ENCODE measurements at places on chromosomes 1 and 21. TPM values are rescaled to one million over a fixed set of nuclear protein-coding genes. Genes with fewer than 3 reads are reported as not detected.

- no peak for DNase-seq
These were observed 34.0 kb downstream of the PUM1 start for GRCh38 chr1:31031330-31032143.

Gene INSRR
- 0.06 TPM for total RNA-seq

Gene FAM110D
- total RNA-seq, result not detected

Gene C1QTNF12
- 3.3 TPM for total RNA-seq

- no peak for DNase-seq
These were observed 53.5 kb downstream of the FAAP20 start for GRCh38 chr1:2141025-2141424.

Gene LRRC53
- not detected for total RNA-seq

Gene LIPI
- not detected for total RNA-seq

Gene A3GALT2
- total RNA-seq, result not detected

DNA sequence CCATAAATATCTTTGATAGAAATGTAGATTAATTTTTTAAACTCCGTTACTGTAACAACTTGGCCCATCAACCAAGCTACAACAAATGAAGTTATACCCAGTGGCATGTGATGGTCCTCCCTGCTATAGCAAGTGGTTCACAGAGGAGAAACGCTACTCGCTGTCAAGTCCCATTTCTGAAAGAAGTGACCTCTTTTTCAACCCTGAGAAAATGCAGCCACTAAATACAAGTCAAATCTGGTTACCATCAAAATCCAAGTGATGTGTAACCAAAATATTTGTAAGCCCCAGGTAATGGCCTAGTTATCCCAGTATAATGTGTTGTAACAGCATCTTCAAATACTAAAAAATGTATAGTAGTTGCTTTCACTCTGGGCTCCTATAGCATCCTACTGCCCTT is 151.8 kb downstream of the MIS18A start:
- no peak for DNase-seq

DNA sequence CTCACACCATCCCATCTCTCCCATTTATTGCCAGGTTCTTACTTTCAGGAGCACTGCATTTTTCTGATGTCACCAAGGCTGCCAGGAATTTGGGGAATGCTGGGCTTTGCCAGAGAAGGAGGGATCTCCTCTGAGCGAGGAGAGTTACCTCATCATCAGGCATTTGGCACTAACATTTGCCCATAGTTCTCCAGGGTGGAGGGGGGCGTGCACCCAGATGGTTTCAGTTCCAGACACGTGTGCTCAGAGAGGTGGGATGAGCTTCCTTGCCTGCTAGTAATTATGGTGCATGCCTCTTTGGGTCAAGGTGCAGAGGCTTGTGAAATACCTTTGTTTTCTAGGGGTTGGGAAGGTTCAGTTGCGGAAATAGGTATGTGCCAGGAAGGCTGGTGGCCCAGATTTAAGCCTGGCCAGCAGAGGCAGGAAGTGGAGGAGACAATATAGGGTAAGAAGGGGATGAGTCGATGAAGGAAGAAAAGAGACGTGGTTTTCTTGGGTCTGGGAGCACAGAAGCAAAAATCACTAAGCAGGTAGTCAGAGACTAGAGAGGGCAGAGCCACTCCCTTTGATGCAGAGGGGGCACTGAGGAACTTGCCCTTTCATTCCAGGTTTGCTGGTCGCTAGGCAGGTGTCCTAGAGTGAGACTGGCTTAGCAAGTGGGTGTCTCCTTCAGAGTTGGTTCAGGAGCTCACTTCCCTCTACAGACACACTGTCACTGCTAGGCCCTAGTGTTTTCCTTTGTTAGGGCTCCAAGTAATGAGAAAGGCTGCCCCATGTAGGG is 7.2 kb downstream of the TUFT1 start:
- DNase-seq, result no peak

- no peak for DNase-seq
These were observed 21.0 kb downstream of the CLCA4 start for GRCh38 chr1:86567878-86568277.

Gene CXADR
- 0.64 TPM for total RNA-seq

- no peak for DNase-seq
These were observed 92.9 kb upstream of the TSPAN2 start for GRCh38 chr1:115182012-115182715.

DNA sequence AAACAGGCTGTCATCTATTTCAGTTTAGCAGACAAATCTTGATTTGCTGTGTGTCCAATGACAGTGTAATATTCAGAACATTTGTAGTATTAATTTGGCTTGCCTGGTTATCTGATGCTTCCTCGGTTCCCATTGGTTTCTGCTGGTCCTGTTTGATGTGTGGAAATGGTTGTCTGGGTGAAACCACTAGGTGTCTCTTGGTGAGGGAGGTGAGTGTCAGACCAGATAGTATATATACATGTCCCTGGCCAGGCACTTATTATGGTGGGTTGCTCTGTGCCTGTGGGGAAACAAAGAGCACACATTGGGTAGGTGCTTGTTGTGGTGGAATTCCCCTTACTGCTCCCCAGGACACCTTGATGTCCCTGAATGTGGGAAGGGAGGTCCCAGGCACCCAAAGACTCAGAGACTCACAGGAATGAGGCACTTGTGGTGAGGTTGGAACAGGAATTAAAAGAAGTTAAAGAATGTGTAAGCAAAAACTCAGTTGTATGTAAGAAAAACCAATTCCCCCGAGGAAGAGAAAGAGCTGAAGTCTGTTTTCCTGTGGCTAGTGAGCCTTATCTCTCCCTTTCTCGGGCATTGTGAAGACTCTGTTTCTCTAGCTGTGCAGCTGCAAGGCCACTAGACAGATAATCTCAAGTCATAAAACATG is 1519.1 kb downstream of the BRINP3 start:
- no peak for DNase-seq

Gene SLC44A5
- total RNA-seq, result 3.3 TPM

DNA sequence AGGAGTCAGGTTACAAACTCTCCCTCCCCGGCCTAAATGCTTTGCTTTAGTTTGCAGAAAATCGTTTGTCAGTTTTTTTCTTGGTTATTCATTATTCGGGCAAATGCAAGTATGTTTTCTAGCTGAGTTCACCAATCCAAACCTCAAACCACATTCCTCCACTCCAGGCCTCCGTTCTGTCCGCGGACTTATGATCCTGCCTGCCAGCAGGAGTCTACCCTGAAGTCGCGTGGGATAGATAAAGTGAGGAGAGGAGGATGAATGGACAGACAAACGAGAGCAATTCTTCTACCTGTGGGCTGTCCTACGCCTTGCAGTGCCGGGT is 1.3 kb downstream of the ADAMTS1 start:
- DNase-seq, result no peak

Gene DENND2D
- 284 TPM for total RNA-seq

DNA sequence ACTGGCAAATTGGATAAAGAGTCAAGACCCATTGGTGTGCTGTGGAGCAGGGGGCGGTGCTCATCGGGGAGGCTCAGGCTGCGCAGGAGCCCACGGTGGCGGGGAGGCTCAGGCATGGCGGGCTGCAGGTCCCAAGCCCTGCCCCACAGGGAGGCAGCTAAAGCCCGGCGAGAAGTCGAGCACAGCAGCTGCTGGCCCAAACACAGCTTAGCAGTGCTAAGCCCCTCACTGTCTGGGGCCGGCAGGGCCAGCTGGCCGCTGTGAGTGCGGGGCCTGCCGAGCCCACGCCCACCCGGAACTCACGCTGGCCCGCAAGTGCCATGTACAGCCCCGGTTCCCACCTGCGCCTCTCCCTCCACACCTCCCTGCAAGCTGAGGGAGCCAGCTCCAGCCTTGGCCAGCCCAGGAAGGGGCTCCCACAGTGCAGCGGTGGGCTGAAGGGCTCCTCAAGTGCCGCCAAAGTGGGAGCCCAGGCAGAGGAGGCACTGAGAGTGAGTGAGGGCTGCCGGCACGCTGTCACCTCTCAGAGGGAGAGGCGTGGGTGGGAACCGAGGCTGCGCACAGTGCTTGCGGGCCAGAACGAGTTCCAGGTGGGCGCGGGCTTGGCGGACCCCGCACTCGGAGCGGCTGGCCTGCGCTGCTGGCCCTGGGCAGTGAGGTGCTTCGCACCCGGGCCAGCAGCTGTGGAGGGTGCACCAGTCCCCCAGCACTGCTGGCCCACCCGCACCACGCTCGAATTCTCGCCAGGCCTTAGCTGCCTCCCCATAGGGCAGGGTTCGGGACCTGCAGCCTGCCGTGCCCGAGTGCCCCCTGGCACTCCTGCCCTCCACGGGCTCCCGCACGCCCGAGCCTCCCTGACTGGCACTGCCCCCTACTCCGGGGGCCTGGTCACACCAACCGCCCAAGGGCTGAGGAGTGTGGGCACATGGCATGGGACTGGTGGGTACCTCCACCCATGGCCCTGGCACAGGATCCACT is 263.4 kb downstream of the GPR52 start:
- no peak for DNase-seq

Gene LCE2C
- not detected for total RNA-seq

- DNase-seq, result no peak
These were observed 126.3 kb upstream of the JUN start for GRCh38 chr1:58909914-58910681.

Gene KRTAP19-3
- total RNA-seq, result not detected

DNA sequence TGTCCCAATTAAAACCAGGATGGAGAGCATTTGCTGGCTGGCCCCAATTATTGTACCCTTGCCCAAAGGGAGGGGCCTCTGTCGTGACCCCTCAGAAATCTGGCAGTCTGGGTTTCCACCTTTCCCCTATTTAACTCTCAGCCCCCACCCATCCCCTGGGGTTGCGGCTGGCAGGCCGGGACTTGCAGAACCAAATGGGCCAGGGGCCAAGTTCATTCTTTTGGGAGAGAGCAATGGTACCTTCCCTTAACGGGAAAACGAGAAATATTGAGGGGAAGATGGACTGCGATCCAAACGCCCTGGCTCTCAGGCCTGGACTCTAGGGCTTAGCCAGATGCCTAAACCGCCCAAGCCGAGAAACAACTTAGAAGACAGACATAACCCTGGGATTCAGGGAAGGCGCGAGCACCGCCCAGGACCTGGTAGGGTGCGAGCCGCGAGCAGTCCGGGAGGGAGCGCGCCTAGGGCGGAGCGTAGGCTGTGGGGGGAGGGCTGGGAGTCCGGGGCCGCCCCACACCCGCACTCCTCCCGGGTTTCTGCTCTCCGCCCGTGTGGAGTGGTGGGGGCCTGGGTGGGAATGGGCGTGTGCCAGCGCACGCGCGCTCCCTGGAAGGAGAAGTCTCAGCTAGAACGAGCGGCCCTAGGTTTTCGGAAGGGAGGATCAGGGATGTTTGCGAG is at the start of gene SLC27A3:
TSS of gene SLC27A3 (plus strand) at position 628 of the 678 bp plus-strand sequence. CDS start 91 bp downstream, outside the sequence.
- DNase-seq, result no peak

DNA sequence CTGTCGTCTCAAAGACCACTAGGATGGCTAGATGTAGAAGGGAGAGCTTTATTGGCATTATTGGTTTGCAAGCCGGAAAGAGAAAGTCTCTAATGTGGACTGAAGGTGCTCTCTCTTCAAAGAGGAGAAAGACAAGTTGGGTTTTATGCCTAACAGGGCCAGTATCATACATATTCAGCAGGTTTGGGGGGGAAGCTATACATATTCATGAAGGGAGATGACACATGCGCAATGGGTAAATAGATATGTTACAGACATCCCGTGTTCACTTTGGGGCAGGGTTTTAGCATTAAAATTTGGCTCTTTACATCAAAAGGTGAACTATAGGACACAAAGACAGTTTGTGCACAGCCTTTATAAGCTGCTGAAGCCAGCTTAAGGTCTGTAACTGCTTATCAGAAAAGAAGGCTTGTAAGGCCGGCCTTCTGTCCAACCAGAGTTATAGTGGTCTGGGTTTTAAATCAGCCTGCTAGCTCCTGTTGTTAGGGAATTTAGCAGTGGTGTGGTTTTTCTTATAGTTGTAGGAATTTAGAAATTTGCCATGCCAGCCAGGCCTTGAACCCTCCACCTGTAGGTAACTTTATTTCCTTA is 46.5 kb upstream of the LRRN2 start:
- no peak for DNase-seq

Gene CGN
- total RNA-seq, result 1.4 TPM

- DNase-seq, result no peak
These were observed 120.3 kb downstream of the PPIAL4G start for GRCh38 chr1:148362626-148363438.

GRCh38 chr1:219443763-219444162 is 169.1 kb downstream of the ZC3H11B start:
- DNase-seq, result no peak

GRCh38 chr1:228104526-228105269 is 1.6 kb upstream of the C1orf35 start:
- no peak for DNase-seq

Gene PTPN7
- 67.6 TPM for total RNA-seq

DNA sequence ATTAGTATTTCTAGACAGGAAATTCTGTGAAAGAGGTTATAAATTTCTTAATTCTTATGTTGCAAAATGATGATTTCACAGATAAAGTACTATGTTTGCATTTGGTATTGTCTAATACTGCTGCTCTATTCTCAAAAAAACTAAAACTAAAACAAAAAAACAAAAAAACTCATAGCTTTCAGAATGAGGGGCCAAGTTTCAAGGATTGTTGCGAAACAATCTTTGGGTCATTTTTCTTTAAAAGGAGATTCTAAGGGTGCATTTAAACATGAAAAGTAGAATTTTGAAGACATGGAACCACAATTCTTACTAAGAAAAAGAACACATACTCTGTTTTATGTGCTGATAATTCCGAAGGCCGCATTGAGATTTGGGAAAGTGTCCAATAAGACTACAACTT is 645.1 kb downstream of the ADGRL2 start:
- DNase-seq, result no peak

Gene CCDC190
- not detected for total RNA-seq

Gene ESPN
- total RNA-seq, result 10.9 TPM

Gene PSMA5
- 87.7 TPM for total RNA-seq

Measured in CD4-positive, alpha-beta memory T cell (primary cell).